ENCODE measurements at places on chromosomes 1 and 21.

GRCh38 chr1:146012703-146013558 lies 8.6 kb downstream of the HJV start:
- DNase-seq, result peak; percentile 89

DNA sequence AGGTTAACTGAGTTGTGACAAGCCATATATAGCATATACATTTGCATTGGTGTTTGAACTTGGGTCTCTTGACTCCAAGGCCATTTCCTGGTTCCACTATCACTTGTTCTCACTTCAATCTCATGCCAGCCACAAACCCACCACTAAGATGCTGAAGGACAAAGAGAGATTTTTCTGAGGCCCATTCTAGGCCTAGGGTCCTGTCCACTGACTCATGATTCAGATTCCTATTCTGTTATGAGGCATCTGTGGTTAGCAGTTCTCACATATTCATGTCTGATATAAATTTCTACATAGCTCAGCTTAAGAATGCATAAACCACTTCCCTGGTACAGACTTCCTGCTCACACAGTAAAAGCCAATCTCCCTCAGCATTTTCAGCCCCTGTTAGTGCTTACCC lies 326.1 kb upstream of the BEND5 start:
- DNase-seq, result peak; percentile 98

- DNase-seq, result no peak
Measured at GRCh38 chr1:200262326-200262965, 147.4 kb downstream of the ZNF281 start.

- no peak for DNase-seq
Measured at GRCh38 chr1:170590921-170591705, 59.1 kb downstream of the GORAB start.

GRCh38 chr1:182735343-182735742 lies 51.0 kb upstream of the RGS8 start:
- no peak for DNase-seq

DNA sequence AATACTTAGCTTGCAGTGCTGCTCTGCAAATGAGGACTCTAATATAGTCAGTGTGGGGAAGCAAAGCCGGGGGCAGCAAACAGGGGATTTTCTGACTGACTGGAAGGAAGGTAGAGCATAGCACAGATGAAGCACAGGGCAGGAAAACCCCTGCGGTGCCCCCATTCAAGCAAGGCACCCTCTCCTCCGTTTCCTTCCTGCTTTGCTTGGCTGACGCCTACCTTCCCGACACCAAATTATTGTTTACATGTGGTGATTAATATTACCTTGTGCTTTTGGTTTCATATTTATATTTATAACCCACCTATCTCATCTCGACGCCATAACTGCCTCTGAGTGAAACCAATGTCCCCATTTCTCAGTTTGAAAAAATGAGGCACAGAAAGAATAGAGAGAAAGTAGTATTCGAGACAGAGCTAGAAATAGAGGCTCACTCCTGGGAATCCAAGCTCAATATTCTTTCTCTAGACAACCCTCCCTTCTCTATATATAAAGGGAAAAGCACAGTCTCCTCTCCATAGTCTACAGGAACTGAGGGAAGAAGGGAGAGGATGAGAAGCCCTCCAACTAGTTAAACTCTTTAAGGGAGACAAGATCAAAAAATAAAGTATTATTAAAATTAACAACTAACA lies 41.3 kb downstream of the PIK3C2B start:
- DNase-seq, result no peak

DNA sequence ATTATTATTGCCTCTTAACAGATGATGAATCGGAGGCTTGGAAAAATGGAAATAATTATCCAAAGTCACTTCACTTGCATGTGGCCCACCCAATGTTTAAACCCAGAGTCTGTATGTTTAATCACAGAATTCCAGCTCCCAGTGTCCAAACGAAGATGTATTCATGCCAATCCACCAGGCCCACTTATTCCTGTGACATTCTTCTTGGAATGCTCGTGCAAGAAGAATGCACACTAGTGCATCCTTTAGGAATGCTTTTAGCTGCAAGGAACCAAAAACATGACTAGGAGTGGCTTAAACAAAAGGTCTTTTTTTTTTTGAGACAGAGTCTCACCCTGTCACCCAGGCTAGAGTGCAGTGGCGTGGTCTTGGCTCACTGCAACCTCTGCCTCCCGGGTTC lies 8.9 kb upstream of the OPRD1 start:
- DNase-seq, result peak; percentile 63

DNA sequence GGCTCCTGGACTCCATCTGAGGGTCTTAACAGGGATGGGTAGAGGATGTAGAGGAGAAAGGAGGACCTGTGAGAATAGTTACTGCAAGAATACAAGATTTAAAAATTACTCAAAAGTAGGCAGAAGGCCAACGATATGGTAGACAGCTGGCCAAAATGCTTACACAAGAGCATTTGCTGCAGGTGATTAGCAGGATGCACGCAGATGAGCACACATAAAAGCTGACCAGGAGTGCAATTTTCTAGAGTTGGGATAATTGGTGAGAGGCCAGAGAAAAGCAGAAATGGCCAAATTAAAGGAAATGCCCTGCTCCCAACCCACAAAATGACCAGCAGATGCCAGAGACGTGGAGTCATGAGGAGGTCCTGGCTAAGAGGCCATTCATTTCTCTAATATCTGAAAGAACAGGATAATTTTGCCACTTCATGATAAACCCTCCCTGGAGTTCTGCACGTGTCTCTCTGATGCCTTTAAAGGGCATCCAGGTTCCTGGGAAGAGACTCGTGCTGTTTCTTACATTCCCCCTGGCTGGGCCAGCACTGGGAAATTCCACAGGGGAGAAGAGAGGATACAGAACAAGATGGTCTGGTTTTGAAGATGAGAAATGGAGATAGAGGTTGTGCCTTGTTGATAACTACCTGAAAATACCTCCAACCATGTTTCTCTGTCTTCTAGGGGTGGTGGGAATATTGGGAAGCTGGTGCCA lies 62.3 kb upstream of the KCNA3 start:
- no peak for DNase-seq
